ENCODE measurements at places on chromosomes 4 and X. TPM values are rescaled to one million over a fixed set of nuclear protein-coding genes. Genes with fewer than 3 reads are reported as not detected.
A peak's percentile ranks its signal among the peaks of the same experiment; 100 is the strongest.

The CLDN22 gene
- total RNA-seq, result not detected

The SMIM10 gene
- total RNA-seq, result 0.45 TPM

GRCh38 chr4:119050527-119051090, 85.0 kb upstream of the MYOZ2 start:
- ATAC-seq, result no peak

DNA sequence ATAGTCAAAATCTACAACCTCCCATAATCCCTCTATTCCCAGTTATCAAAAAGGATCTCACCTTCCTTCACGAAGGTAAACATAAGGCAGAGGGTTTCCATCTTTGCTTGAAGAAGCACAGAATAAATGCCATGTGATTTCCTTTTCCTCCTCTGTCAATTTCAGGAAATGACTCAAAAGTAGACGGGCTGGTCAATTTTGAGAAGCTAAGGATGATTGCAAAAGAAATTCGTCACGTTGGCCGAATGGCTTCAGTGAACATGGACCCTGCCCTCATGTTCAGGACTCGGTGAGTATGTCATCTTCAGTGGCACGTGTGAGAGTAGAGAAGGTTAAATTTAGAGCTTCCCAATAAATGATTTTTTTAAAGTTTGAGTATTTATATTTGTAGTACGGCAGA, 240.2 kb downstream of the RAPGEF2 start:
- no peak for ATAC-seq

GRCh38 chrX:146602246-146602645, 207.3 kb upstream of the CXorf51B start:
- ATAC-seq, result no peak

The GLRB gene
- not detected for total RNA-seq

- no peak for ATAC-seq
These were observed 161.0 kb upstream of the FAM241A start for GRCh38 chr4:111984169-111984819.

DNA sequence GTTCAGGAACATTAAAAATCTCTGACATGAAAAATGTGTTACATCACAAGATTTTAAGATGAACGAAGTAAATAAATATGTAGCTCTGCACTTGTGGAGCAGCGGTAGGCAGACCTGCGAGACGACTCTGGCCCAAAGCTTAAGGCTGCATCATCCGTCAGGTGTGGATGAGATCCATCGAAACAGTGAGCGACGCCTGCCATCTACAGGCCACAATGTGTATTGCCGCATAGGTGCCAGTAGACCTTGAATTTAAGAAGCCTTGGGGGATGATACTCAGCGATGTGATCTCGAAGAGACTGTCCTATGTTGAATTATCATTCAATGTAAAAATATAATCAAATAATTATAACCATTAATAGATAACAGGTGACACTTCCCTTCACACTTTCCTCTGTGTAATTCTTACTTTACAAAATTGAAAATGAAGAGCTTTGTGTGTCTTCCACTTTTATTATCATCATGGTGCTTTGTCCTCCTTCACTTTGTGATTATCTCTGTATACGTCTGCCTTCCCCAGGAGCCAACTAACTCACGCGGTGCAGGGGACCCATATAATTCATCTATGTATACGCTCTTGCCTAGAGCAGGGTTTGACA, 851.0 kb downstream of the RAB28 start:
- ATAC-seq, result peak; percentile 69

DNA sequence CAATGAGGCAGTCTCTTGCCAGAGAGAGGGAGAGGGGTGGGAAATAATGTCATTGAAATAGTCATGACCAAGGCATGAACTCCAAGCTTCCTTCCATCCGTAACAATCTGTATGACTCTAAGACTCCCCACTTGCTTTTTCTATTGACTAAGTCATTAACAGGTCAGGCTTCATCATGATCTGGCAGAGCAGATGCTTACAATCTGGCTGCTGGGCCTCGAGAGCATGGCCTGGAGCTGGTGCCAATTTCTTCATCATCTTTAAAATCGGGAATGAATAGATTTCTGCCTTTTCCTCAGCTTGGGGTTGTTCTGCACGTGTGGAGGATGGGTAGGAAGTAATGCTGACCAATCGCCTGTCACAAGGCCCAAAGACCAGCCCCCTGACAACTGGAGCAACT, 280.6 kb upstream of the CLNK start:
- ATAC-seq, result no peak

- ATAC-seq, result no peak
These were observed 512.3 kb downstream of the FAT4 start for GRCh38 chr4:125826801-125827695.

The TMEM31 gene
- not detected for total RNA-seq

DNA sequence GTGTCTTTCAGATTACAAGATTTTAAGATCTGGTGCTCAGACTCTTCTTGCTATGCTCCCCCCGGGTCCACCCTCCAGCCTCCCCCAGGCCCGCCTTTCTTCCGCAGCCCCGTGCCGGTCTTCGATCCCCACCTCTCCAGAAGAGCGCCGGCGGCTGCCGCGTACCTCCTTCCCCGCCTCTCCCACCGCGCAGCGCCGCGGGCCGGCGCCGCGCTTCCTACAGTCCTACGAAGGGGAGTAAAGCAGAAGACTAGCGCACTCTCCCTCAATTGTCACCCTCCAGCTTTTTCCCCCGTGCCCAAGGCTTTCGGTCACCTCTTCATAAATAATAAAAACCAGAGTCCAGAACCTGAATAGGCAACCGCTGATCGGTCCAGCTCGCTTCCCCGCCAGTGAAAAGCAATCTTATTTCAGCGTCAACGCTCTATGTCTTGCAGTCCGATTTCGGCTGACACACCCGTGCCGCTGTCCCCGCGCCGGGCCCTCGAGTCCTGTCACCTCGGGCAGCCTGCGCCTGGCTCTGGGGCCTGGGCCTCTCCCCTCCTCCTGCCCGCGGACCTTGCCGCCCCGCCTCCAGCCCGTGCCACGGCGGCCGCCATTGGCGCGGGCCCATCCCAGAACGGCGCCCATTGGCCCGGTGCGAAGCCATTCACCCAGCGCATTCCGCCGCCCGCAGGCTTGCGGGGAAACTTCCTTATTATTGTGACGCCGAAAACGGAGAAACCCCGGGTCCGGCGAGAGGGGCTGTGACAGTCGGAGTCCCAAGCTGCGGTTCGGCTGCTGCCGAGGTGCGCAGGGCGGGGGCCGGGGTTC, at the start of gene HERC3:
HERC3 (plus strand) TSS at position 694 of the 813 bp plus-strand sequence. CDS start 13,344 bp downstream, outside the sequence.
- peak; percentile 88 for ATAC-seq

The SHROOM3 gene
- not detected for total RNA-seq

DNA sequence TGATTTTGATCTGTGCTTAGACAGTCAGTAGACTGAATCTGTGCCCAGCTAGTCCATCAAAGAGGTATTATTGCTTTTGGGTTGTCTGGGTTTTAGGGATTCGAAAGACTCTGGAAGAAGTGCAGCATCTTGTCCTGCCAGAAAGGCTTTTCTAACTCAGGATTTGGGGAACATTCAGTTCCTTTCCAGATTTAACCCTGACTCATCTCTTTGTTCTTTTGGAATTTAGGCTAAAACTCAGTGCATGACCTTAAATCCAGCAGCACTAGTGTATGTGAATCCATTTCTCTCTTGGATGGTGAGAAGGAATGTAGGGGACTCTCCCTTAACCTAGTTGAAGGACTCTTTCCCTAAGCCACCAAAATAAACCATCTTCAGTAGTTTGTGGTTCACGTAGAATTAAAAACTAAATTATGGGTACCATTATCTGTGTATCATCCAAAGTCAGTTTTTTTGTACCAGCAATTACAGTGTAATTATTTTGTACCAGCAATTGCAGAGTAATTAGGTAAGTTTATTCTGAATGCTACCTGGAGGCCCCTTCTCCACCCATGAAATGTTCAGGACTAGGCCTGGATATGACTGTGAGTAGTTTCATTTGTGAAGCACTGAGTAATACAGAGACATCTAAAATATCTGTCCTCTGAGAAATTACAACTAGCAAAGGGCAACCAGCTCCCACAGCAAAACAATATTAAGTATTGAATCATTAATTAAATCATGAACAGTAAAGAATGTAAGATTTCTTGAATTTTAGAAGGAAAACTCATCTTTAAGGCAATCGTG, 384.0 kb downstream of the TMA16 start:
- ATAC-seq, result no peak

DNA sequence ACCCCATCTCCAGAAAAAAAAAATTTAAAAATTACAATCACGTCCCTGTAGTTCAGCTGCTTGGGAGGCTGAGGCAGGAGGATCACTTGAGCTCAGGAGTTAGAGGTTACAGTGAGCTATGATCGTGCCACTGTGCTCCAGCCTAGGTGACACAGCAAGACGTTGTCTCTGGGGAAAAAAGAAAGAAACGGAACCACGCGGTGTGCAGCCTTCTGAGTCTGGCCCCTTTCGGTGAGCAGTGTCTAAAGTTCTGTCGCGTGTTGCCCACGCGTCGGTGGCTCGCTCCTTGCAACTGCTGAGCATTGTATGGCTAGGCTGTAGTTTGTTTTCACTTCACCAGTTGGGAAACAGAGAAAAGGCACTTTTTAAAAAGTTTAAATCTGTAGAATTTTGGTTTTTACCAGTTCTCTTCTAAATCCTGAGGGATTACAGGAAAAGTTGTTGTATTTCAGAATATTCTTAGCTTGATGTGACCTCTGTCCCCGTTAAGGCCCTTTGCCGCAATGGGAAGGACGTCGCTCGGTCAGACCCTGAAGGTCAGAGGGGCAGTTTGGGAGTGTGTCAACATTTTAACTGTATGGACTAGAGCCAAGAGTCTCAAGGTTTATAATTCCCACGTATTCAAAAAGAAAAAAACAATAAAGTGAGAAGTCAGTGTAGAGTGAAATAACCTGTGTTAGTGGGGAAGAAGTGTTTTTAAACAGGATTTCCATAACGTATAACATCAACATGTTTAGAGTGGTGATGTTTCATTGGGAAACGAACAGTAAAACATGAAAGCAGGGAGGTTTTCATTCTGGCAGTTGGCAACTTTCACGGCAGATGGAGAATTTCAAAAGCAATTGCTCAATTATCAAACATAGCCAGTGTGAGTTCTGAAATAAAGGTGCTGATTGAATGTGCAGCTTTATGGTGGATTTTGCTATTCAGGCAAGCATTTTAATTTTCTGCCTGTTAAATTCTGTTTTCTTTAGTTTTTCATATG, 45.8 kb upstream of the MSANTD1 start:
- peak; percentile 32 for ATAC-seq

The GAGE12H gene
- total RNA-seq, result not detected

DNA sequence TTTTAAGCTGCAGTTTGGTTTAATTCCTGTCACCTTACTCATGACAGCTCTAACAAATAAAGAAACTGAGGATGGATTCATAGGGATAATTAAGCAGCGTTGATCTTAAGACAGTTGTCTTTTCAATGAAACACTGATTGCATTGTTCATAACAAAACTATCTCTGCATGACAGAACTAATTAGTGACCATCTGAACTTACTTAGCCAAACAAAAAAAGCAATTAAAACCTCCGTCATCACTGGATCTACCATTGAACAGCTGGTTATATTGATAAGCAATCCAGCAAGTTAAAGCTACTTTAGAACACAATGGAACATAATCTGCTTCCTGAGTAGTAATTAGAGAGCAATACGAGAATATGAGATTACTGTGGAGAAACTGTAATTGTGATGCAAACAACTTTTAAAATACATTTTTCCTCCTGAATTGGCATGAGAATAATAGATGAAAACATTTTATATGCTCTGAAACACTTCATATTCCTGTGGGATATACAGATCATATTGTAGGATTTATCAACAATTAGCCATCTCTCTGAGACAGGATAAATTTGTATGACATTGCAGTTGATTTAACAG, 2576.8 kb downstream of the PCDH7 start:
- ATAC-seq, result no peak

DNA sequence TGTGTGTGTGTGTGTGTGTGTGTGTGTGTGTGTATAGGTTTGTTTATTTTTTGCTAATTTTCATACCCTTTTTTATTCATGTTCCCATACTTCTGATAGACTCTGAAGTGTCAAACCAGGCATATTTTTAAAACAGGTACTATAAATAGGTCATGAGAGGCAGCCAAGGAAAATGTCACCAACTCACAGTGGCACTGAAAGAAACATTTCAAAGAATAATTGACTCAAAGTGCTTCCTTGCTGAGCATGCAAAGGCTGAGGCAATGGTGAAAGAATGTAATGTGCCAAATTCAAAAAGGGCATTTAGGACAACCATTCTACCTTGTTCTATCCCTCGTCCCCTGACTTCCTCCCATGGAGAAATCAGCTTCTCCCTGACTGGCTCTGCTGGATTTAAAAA, 95.5 kb downstream of the EIF4E start:
- ATAC-seq, result no peak

- no peak for ATAC-seq
These were observed 578.9 kb upstream of the FAT1 start for GRCh38 chr4:187302457-187303150.

The GALNT7 gene
- total RNA-seq, result 18.1 TPM

The TREX2 gene
- 2.5 TPM for total RNA-seq

DNA sequence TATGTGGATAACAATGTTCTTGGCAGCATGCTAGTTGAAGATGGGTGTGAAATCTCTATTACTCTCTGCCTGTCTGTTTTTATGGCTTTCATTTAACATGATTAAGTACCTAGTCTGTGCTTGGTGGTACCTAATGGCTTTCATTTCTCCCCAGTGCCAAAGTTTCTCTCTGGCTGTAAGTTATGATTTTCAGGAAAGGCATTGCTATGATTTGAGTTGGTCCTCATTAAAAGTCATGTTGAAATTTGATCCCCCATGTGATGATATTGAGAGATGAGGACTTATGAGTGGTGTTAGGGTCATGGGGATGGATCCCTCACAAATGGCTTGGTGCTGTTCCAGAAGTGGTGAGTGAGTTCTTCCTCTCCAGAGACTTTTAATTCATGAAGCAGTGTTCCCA, 162.4 kb upstream of the IL15 start:
- ATAC-seq, result no peak

DNA sequence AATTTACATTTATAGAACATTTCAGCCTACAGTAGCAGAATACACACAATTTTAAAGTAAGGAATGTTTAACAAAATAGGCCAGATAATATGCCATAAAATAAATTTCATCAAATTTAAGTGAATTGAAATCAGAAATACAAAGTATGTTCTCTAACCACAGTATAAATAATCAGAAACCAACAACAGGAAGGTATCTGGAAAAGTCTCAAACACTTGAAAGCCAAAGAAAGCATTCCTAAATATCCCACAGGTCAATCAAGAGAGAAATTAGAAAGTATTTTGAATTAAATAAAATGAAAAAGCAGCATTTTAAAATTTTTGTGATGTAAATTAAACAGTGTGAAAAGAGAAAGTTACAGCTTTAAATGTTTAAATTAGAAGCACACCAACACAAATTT, 899.2 kb downstream of the PDHA2 start:
- no peak for ATAC-seq

GRCh38 chr4:80806472-80806871, 224.0 kb upstream of the BMP3 start:
- no peak for ATAC-seq

DNA sequence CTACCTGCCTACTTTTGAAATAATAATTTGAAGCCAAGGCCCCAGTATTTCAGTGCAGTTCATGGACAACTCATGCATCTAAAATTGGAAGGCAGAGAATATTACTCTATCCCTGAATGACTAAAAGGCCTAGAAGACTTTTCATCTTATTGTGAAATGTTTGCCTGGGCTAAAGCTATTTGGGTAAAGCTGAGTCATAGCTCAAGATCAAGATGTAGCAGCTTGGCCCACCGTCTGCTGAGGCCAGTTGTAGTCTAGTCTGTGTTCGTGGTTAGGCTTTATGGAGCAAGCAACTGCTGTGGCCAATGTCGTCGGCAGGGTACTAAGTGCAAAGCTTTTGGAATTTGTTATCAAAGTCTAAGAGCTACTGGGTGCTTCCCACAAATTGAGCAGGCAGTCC, 929.1 kb downstream of the RAB28 start:
- no peak for ATAC-seq

Data from activated T-helper 17 cell treated with anti-CD3 and anti-CD28 coated beads, Interleukin-2, amount 50 U/mL, for 72 hours (primary cell).